ENCODE measurements at places on chromosomes 12 and 14.

DNA sequence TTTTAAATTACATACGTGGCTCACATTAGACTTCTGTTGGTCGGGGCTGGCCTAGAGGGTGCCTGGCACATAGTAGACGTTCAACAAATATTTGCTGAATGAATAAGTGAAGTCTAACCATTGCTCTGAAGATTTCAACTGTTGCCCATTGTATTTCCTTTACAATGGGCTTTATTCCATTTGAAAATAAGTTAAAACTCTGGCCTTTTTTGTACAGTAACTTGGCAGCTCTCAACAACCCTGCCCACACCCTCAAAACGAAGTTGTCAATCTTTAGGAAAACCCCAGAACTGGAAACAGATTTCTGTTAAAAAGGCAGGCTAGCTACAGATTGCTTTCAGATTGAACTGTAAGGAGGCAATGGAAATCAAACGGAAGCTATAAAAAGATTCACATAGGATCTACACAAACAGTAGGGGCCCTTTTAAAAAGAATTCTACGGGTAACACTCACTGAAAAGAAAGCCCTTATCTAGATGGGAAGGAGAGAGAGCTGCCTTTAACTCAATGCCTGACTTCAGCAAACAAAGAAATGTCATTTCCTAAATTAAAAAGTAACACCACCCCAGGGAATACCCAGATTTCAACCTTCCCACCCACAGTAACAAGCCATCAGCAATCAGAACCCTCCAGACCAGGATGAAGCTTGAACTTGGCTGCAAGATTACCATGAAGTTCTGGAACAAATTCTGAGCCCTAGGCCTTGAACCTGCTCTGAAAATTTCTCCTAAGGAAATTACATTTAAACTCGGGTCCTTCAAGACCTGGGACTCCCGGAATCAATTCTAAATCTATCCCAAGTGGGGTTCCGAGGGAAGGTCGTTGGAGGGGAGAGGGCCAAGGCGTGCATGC, 1.4 kb downstream of the WSB2 start:
- DNase-seq: no peak

DNA sequence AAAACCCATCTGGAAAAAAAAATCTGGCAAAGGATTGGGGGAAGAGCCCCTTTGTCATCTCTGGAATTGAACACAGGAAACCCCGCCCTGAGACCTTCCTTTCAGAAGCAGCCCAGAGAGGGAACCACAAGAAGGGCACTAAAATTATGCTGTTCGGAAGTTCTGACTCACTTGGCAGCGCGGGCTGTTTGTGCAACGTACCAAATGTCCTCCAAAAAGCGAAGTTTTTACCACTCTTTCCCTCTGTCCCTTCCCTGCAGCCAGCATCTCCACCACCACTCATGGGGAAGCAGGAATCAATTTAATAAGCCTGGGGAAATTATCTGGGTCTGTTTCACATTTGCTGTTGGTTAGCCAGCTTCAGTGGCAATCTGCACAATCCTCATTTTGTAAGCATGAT, 3.2 kb upstream of the SYNE3 start:
- no peak for DNase-seq

GRCh38 chr12:120362516-120363273, 6.3 kb downstream of the MSI1 start:
- no peak for DNase-seq

DNA sequence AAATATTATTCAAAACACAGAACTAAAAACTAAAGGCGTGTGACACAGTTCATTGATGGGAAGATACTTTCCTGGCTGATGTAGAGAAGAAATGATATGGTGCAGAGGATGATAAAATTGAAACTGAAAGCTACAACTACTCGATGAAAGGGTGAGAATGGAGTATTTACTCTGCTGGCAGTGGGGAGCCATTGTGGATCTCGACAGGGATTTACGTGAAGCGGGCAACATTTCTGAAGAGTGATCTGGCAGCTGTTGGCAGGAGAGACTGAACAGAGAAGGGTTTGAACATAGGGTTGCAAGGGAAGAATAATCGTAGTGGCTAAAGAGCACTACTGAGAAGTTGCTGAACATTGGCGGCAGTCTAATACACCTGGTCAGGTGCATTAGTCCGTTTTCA, 464.9 kb downstream of the PDZRN4 start:
- no peak for DNase-seq

- DNase-seq: no peak
These were observed 287.6 kb downstream of the CEP128 start for GRCh38 chr14:80653956-80654355.

GRCh38 chr14:25759256-25759655, 709.3 kb upstream of the STXBP6 start:
- no peak for DNase-seq
